Kidney (tissue), 22 donors: ENCODE measurements at places on chromosomes 12 and 14. TPM values are rescaled to one million over a fixed set of nuclear protein-coding genes. Genes with fewer than 3 reads are reported as not detected.

Gene TMTC1
- polyA plus RNA-seq, result 10.9 TPM

Gene BCL2L14
- polyA plus RNA-seq, result 2.2 TPM

Gene PLEKHG7
- polyA plus RNA-seq, result 0.45 TPM

Gene KRT82
- not detected for polyA plus RNA-seq

Gene HOXC11
- polyA plus RNA-seq, result 0.75 TPM

Gene DPPA3
- not detected for polyA plus RNA-seq

Gene KRT80
- 1.0 TPM for polyA plus RNA-seq

Gene SYNDIG1L
- polyA plus RNA-seq, result 0.47 TPM

Gene GYS2
- polyA plus RNA-seq, result not detected

Gene KIF5A
- 0.69 TPM for polyA plus RNA-seq

Gene DLK1
- polyA plus RNA-seq, result 0.17 TPM

Gene FBRSL1
- 23.8 TPM for polyA plus RNA-seq

Gene TMBIM4
- polyA plus RNA-seq, result 179 TPM

Gene OTOGL
- 0.80 TPM for polyA plus RNA-seq

Gene CRIP1
- 272 TPM for polyA plus RNA-seq

Gene BCAT1
- polyA plus RNA-seq, result 1.3 TPM

Gene CIROP
- polyA plus RNA-seq, result not detected

Gene SLC22A17
- polyA plus RNA-seq, result 61.2 TPM

Gene PTPN11
- 20.0 TPM for polyA plus RNA-seq

Gene CGRRF1
- polyA plus RNA-seq, result 26.2 TPM

Gene NXPH4
- 0.71 TPM for polyA plus RNA-seq

Gene SLC6A15
- not detected for polyA plus RNA-seq

Gene KRT79
- not detected for polyA plus RNA-seq

Gene NEUROD4
- polyA plus RNA-seq, result not detected

Gene NTN4
- 71.0 TPM for polyA plus RNA-seq

Gene PRR13
- polyA plus RNA-seq, result 889 TPM

Gene ITGB7
- 11.0 TPM for polyA plus RNA-seq
